ENCODE measurements at places on chromosomes 1 and 21.
A peak's percentile ranks its signal among the peaks of the same experiment; 100 is the strongest.

DNA sequence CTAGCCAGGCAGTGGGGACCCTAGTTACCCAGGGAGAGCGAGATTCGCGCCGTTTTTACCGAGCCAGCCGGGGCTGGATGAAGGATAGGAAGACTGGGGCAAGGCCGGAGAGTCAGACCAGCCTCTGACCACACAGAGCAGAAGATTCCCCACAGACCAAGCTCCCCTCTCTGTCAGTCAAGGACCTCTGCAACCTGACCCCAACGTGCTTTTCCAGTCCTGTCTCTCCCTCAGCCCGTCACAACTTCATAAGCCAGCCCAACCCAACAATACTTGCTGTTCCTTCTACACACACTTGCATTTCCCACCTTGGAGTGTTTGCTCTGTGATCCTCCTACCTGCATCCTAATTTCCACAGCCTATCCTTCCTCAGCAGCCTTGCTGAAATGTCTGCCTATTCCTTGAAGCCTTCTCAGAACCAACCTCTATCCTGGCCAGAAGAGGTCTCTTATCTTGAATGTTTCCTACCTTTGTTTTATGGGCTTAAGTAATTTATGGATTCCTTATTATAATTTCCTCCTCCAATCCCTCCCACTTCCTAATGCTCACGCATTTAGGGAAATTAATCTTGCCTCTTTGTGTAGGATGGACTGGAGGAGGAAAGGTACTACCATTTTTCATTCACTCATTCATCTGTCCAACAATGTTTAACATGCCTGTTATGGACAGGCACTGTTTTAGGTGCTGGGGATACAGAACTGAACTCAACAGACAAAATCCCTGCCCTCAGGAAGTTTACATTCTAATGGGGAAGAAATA is at the start of gene GSTM3:
TSS of gene GSTM3 (minus strand) at position 424 of the 759 bp plus-strand sequence. CDS start 751 bp downstream, outside the sequence.
- peaks cover 7% of the 10 kb centered on the region for H3K27me3 ChIP-seq
- H3K36me3 ChIP-seq, result no peaks in the 10 kb centered on the region
- no peak within 1 kb of the TSS for H3K27ac ChIP-seq
- peak within 1 kb of the TSS; percentile 79 for H3K4me3 ChIP-seq

GRCh38 chr1:245056913-245057312 is 97.9 kb upstream of the KIF26B start:
- no peak overlapping the region for H3K4me3 ChIP-seq
- H3K27ac ChIP-seq, result no peak overlapping the region
- peaks cover 8% of the 10 kb centered on the region for H3K36me3 ChIP-seq

GRCh38 chr1:65820983-65821382 is 28.3 kb downstream of the PDE4B start:
- no peaks in the 10 kb centered on the region for H3K36me3 ChIP-seq
- H3K27me3 ChIP-seq, result no peaks in the 10 kb centered on the region
- no peak overlapping the region for H3K4me3 ChIP-seq
- DNase-seq, result no peak
- H3K27ac ChIP-seq, result no peak overlapping the region
- peaks cover 11% of the 10 kb centered on the region for H3K4me1 ChIP-seq

GRCh38 chr1:57794078-57794477 is 370.2 kb upstream of the DAB1 start:
- no peaks in the 10 kb centered on the region for H3K27me3 ChIP-seq
- H3K27ac ChIP-seq, result no peak overlapping the region
- H3K36me3 ChIP-seq, result no peaks in the 10 kb centered on the region
- DNase-seq, result no peak
- H3K4me1 ChIP-seq, result no peaks in the 10 kb centered on the region

GRCh38 chr1:193325771-193326170 is 139.4 kb upstream of the B3GALT2 start:
- DNase-seq, result no peak
- peaks cover 5% of the 10 kb centered on the region for H3K36me3 ChIP-seq
- H3K27me3 ChIP-seq, result no peaks in the 10 kb centered on the region
- H3K4me1 ChIP-seq, result no peaks in the 10 kb centered on the region
- H3K27ac ChIP-seq, result no peak overlapping the region
- H3K4me3 ChIP-seq, result no peak overlapping the region

DNA sequence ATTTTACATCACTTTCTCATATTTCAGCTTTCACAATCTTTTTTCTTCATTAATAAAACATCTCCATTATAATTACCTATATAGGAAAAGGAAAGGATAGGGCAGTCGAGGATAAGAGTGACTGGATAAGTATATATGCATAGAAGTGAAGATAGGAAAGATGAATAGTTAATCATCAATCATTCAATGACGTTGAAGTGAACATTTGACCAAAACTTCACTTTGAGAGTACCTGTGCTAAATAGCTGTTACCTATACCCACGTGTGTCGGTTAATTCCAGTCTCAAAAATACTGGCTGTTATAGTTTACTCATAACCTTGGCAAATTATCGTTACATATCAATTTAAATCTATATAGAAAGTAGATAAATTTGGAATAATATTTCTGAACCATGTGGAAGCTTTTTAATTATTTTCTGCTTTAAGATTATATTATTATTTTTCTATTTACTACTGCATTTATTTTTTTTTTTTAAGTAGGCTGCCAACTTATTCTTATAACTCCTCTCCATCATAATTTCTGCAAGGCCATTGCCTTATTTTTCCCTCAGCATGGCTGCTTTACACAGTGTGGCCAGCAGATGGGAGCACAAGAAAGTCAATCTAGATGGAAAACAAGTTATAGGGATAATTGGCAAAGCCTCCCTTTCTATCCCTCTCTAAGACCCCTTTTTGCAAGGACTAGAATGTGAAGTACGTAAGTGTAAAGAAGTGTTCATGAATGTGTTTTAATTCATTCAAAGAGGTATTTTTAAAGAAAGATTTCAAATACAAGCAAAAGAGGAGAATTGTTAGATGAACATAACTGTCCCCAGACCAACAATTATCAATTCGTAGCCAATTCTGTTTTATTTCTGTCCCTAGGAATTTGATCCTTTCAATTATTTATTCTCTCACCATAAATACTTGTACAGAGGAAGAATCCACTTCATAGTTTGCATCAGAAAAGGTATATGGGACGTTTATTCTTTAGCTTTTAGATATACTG is 290.4 kb downstream of the KCNT2 start:
- no peaks in the 10 kb centered on the region for H3K4me1 ChIP-seq
- no peak overlapping the region for H3K4me3 ChIP-seq
- H3K27me3 ChIP-seq, result no peaks in the 10 kb centered on the region
- H3K27ac ChIP-seq, result no peak overlapping the region
- DNase-seq, result peak; percentile 44
- H3K36me3 ChIP-seq, result no peaks in the 10 kb centered on the region

DNA sequence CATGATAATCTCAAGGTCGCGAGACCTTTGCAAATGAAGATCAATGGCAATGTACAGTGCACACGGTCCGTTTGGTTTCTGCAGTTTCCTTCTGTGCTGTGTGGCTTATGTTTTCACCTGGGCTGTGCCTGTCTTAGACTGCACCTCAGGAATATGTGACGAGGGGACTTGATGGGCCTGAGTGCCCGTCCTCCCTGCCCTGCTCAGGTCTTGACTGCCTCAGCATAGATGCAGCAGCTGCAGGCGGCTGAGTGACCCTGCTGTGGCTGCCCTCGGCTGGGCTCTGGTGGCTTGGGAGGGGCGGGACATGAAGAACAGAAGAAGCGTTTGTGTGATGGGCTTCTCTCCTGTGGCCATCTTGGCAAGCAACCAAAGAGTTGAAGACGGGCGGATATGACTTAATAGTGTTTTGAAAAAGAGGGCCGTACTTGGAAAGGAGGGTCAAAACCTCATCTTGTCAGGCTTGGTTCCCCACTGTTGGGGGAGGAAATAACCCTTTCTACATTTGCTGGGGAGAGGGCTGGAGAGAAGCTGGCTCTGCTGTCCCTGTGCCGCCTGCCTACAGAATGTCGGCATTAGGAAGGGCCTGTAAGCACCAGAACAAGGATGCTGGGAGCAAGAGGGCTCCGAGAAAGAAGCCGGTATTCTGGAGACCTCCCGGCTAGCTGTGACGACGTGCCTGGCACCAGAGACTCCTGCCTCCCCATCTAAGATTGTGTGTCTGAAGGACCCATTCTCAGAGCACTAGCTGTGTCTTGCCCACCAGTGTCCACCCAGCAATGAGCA is 7.1 kb downstream of the MYBPHL start:
- H3K4me3 ChIP-seq, result no peak overlapping the region
- H3K36me3 ChIP-seq, result peaks cover 5% of the 10 kb centered on the region
- H3K4me1 ChIP-seq, result peaks cover 24% of the 10 kb centered on the region

Data from glutamatergic neuron (in vitro differentiated cells).